ENCODE measurements at places on chromosomes 3 and 15. TPM values are rescaled to one million over a fixed set of nuclear protein-coding genes. Genes with fewer than 3 reads are reported as not detected.

The WNT5A gene
- 43.5 TPM for polyA plus RNA-seq

The MYL3 gene
- polyA plus RNA-seq, result 23.6 TPM

The EAF2 gene
- 3.8 TPM for polyA plus RNA-seq

The SEMA3F gene
- 91.6 TPM for polyA plus RNA-seq

The GABRA5 gene
- 0.36 TPM for polyA plus RNA-seq

The TMCO5A gene
- polyA plus RNA-seq, result not detected

The GNAT1 gene
- polyA plus RNA-seq, result not detected

The ZNF592 gene
- 27.5 TPM for polyA plus RNA-seq

The SNTN gene
- not detected for polyA plus RNA-seq

The CCDC50 gene
- 74.3 TPM for polyA plus RNA-seq

The CD86 gene
- 2.2 TPM for polyA plus RNA-seq

The GATM gene
- 19.9 TPM for polyA plus RNA-seq

The ADAMTS17 gene
- polyA plus RNA-seq, result 6.3 TPM

The PPP1R14D gene
- 0.52 TPM for polyA plus RNA-seq
